ENCODE measurements at places on chromosomes 5 and 9.

- peak; percentile 54 for ATAC-seq
Observed at GRCh38 chr9:37371565-37372464, 50.7 kb upstream of the GRHPR start.

DNA sequence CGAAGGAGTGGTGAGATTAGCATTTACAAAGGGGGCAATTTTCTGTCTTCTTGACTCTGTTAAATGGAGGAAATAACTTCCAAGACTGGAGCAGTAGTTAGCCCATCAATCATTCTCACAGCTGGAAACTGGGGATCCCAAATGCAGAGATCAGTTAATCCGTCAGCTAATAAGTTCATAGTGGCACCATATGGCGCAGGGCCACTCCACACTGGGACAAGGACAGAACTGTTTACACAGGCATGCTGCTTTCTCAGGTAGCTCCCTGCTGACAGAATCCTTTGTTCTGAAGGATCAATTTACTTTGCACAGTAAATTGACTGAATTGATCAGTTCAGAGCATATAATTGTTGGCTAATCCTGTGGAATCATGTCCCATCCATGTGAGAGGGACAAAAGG, 395.7 kb downstream of the TMEM161B start:
- no peak for ATAC-seq

- ATAC-seq, result no peak
Observed at GRCh38 chr9:89793551-89793950, 188.7 kb downstream of the GADD45G start.

- ATAC-seq, result no peak
Observed at GRCh38 chr5:132309679-132310078, 15.5 kb downstream of the SLC22A4 start.

DNA sequence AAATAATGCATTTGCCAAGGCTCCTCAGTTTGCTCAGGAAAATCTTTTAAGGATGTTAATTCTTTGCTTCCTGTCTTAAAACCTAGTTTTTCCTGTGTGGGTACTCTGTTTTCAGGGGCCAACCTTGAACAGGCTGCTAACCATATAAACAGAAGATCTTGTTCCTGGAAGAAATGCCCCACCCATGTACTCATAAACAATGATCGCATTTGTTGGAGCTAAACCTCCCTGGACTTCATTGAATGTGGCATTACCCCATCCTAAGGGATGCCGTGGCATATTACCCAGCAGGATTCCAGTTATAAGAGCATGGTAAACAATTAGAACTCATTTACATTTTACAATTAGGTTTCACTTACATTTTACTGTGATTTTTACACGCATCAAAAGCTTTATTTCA, 436.0 kb downstream of the ZNF608 start:
- ATAC-seq, result no peak

DNA sequence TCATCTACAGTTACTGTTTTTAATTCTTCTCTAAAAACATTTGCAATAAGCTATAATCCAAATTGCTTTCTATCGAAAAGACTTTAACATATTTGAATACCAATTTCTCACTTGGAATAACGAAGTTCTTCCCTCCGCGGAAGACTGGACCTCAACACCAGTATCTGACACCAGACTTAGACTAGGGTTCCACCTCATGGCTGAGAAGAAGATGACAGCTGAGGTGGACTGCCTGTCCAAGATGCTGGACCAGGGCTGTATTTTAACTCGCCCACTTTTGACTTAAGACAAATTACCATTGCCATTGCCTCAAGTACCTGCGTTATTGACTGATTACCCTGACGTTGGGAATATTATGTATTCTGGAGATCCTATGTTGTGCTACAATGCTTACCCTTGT, 34.1 kb downstream of the ZMAT2 start:
- ATAC-seq, result no peak
